ENCODE measurements at places on chromosomes 12 and 14. TPM values are rescaled to one million over a fixed set of nuclear protein-coding genes. Genes with fewer than 3 reads are reported as not detected.

GRCh38 chr12:53981634-53982565, 3.0 kb upstream of the HOXC10 start:
- peak; percentile 68 for DNase-seq

GRCh38 chr12:2647186-2647585, 147.6 kb upstream of the FKBP4 start:
- DNase-seq: no peak

DNA sequence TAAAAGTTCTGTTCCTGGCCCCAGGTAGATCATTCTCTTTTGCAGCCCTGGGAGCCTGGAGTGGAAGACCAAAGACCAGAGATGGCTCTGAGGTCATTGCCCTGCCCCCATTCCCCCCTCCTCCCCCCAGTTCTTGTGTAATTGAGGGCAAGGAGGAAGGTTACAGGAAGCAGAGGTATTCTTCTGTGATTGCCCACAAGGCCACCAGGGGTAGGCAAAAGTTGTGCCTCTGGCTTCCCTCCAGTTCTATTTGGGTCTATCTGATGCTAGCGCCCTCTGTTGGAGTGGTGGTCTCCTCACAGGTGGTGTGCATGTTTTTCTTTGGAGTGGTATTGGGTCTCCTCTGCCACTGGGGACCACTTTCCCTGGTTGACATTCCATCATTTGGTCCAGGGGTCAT, 41.2 kb upstream of the CRY1 start:
- DNase-seq: peak; percentile 90

The SLCO1B3 gene
- total RNA-seq: not detected

The MRPS35 gene
- total RNA-seq: 69.4 TPM

- DNase-seq: no peak
Observed at GRCh38 chr14:61503167-61503801, 181.9 kb downstream of the PRKCH start.

DNA sequence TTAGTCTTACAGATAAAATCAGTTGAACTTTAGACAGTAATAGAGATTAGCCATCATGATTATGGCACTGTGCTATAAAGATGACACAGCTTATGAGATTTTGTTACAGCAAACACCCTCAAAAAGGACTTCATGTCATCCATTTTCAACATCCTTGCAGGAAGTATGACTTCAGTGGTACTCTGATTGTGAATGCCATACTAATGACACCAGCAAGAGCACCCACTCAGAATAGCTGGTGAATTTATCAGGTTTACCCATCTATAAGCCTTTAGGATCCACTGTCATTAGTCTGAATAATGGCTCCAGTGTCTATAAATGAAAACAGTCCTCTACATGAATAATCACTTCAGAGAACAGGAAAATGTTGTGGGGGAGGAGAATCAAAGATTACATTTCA, 615.2 kb downstream of the RPS29 start:
- no peak for DNase-seq

- no peak for DNase-seq
Observed at GRCh38 chr12:69846976-69847375, 21.9 kb downstream of the MYRFL start.

DNA sequence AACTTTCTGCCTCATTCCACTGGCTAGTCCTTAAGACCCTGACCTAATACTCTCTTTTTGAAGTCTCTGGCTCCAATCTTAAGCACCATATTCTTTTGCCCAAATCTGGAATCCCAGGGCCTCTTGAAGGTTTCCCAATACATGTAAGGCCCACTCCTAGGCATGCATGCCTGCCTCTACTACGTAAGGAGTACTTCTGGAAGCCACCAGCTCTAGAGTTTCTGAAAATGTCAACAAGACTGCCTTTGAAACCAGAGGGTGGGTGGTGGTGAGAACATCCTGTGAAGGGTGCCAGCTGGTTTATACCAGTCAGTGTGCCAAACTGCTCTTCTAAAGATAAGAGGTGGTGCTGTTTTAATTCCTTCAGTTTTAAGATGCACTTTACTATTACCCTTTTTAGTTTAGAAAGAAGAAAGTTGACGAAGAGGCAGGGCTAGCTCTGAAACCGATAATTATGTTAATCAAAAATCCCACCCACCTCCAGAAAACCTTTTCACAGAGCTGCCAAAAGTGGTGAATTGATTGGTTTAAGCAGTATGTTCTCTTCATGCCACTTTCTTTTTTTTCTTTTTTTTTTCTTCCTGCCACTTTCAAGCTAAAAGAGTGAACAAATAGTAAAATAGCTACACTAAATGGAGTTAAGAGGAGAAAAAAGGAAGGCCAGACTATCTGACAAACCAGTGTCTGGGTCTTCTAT, 8.7 kb upstream of the WDR89 start:
- DNase-seq: no peak

DNA sequence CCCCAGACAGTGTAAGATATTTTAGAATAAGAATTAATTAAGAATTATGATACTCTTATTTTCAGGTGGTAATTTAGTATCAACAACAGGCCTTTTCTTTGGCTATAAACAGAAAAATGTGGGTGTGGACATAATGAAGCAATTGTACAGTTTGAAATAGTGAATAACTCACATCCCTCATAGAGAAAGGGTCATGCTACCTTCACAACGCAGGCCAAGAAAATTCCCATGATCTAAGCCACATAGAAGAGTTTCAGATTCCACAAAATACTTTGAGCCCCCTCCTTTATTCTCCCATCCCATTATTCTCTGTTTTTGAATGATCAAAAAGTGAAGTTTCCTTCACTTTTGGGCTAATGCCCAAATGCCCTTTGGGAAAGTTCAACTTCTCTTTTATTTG, 23.5 kb upstream of the DHRS7 start:
- DNase-seq: no peak

The SP7 gene
- not detected for total RNA-seq

The KRT4 gene
- total RNA-seq: not detected

The MDGA2 gene
- total RNA-seq: 8.8 TPM

GRCh38 chr12:70456953-70457352, 90.9 kb downstream of the KCNMB4 start:
- no peak for DNase-seq

The C12orf43 gene
- total RNA-seq: 21.4 TPM

- no peak for DNase-seq
Observed at GRCh38 chr12:52184813-52185212, 7.0 kb downstream of the KRT80 start.

The CFAP73 gene
- total RNA-seq: not detected

DNA sequence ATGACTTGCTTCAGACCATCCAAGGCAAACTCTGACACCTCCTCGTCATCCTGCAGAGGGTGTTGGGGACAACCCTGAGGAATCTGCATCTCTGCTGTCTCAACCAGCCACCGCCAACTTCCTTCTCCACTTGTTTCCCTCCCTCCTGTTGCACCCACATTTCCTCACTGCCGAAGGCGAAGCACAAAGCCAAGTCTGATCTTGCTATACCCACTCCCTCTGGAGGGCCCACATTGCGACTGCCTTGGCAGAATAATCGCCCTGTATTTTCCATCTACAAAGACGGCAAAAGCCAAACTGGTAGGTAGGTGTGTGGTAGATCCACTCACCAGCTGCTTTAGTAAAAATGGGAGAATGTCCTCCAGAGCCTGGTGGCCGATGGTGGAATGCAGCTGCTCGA, 21.8 kb upstream of the RAB35 start:
- no peak for DNase-seq

GRCh38 chr14:23286902-23287479, 1.1 kb upstream of the HOMEZ start:
- no peak for DNase-seq

DNA sequence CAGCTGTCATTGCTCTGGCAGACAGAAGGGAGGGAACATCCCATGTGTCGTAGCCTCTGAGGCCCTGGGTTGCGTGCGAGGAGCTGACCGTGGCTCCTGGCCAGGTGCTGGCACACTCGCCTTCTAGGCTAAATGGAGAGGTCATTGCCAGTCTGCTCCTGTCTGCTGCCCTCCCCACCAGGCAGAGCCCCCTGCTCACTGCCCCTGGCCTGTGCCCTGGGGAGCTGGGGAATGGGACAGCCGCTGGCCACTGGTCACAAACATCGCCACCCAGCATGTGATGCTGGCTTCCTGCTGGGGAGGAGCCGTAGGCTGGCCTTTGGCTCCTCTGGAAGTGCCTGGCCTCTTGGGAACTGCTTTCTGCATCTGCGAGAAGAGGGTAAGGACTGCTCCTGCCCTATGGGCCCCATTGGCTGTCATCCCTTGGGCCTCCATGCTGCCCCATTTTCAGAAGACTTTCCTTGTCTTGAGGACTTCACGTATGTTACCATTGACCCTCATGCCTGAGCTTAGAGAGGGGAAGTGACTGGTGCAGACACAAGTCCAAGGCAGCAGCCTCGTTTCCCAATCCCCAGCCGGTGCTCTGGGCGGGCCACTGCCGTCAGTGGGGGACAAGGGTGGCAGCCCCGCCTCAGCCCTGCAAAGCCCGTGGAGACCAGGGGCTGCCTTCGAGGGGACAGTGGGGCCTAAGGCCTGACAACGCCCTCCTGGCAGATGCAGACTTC, 2.0 kb upstream of the TNFAIP2 start:
- DNase-seq: peak; percentile 79

DNA sequence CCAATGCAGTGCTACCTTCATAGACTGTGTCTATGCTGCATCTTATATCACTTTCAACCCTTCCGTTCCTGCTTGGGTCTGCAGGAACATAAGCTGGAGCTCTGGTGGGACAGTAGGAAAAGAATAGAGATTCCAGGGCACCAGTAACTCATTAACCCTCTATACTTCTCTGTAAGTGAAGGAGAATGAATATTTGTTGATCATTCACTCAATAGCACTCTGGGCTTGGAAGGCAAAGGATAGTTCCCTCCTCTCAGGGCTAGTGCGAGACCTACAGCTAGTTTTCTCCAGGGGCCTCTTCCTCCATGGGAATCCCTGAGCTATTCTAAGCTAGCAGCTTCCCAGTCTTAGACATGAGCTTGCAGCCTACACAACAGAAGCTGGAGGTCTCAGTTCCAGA, 84.7 kb downstream of the BMP4 start:
- no peak for DNase-seq

The TRPV4 gene
- total RNA-seq: 14.0 TPM

The RFLNA gene
- total RNA-seq: 2.1 TPM

- no peak for DNase-seq
Observed at GRCh38 chr12:54460317-54460923, 13.0 kb downstream of the GTSF1 start.

GRCh38 chr12:63826006-63826585, 18.4 kb upstream of the SRGAP1 start:
- DNase-seq: no peak

DNA sequence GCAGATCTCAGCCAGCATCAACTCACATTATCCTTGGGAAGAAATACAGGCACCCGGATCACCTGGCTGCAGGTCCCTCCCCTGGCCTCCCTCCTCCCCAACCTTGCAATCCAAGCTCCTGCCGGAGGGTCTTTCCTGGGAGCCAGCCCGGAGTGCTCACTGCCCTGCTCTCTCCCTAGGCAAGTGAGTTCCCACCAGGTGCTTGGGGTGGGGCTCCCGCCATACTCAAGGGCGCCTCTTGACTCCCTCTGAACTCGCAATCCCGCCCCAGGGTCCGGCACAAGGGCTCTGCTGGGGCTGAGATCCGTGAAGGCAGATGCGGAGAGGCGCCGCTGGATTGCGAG, 1.2 kb upstream of the CEP170B start:
- DNase-seq: no peak

The GCN1 gene
- 146 TPM for total RNA-seq

The P2RX4 gene
- 9.8 TPM for total RNA-seq

The MAGOHB gene
- total RNA-seq: 51.3 TPM

- no peak for DNase-seq
Observed at GRCh38 chr14:69928111-69928523, 48.9 kb downstream of the SMOC1 start.

- no peak for DNase-seq
Observed at GRCh38 chr12:122516544-122517361, 10.0 kb downstream of the RSRC2 start.

GRCh38 chr12:28939427-28939826, 209.7 kb upstream of the FAR2 start:
- DNase-seq: no peak

The RHOF gene
- total RNA-seq: 31.0 TPM

- no peak for DNase-seq
Observed at GRCh38 chr12:25894759-25895158, 63.7 kb upstream of the RASSF8 start.

The BCL11B gene
- 4.6 TPM for total RNA-seq

GRCh38 chr14:106846218-106846617, 1319.8 kb downstream of the TMEM121 start:
- DNase-seq: no peak

DNA sequence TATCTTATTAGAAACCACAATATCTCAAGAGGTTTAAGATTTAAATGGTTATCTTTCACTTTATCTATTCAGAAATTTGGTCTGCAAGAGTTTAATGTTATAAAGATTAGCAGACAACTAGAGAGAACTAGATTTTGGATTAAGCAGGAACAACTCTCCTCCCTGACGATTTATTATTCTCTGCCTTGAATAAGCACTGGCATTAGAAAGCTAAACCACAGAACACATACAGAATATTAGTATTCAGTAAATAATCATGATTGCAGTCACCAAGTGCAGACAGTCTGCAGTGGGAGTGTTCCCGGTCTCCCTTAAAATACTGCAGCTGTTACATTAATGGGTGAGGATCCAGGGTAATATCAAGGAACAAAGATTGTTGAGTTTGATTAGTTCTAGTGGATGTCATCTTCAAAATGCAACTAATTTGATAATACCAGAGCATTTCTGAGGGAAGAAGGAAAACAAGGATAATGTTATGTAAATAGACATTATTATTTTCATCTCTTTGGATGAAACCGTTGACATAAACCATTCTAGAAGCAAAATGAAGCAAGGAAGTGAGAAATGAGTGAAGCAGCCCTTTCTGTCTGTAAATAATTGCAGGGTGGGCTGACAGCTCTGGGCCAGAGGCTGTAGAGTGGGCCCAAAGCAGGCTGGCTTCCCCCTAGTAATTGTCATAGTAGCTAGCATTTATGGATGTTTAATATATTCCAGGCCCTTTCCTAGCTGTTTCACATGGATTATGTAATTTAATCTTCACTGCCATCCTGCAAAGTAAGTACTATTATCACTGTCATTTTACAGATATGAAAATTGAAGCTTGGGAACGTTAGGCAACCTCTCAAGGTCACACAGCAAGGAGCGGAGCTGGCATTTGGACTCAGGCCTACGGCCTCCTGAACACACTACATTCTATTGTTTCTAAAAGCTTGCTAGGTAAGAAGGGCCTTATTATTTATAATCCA, 79.4 kb downstream of the DYRK2 start:
- no peak for DNase-seq

- no peak for DNase-seq
Observed at GRCh38 chr12:125469683-125470082, 404.4 kb downstream of the AACS start.

DNA sequence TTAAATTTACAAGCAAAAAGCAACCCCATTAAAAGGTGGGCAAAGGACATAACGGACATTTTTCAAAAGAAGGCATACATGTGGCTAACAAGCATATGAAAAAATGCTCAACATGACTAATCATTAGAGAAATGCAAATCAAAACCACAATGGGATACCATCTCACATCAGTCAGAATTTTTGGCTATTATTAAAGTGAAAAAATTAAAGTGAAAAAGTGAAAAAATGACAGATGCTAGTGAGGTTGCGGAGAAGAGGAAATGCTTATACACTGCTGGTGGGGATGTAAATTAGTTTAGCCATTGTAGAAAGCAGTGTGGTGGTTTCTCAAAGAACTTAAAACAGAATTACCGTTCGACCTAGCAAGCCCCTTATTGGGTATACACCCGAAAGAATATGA, 7.9 kb downstream of the OTOGL start:
- DNase-seq: no peak
